Activated CD4-positive, alpha-beta T cell treated with anti-CD3 and anti-CD28 coated beads, Interleukin-2, amount 10 ng/mL, durations not matched to agents 7 days and 5 days (primary cell): ENCODE measurements at places on chromosomes 2 and 18.
A peak's percentile ranks its signal among the peaks of the same experiment; 100 is the strongest.

DNA sequence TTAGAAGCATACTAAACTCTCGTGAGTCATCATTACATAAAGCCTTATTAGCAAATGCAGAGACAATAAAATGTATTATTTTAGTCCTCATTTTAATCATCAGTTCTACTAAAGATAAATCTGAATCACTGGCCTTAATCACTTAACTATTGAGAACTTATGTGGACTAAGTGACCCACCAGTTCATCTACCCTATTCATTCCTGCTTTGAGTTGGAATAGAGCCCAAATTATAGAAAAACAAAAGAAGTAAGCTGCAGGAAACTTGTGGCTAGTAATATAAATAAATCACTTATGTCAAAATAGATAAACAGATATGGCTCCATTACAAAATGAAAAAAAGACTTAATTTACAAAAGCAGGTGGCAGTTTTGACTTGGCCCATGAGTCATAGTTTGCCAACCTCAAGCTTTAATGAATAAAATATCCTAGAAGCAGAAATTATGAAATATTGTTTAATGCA lies 851.8 kb upstream of the CRIM1 start:
- no peak for DNase-seq

DNA sequence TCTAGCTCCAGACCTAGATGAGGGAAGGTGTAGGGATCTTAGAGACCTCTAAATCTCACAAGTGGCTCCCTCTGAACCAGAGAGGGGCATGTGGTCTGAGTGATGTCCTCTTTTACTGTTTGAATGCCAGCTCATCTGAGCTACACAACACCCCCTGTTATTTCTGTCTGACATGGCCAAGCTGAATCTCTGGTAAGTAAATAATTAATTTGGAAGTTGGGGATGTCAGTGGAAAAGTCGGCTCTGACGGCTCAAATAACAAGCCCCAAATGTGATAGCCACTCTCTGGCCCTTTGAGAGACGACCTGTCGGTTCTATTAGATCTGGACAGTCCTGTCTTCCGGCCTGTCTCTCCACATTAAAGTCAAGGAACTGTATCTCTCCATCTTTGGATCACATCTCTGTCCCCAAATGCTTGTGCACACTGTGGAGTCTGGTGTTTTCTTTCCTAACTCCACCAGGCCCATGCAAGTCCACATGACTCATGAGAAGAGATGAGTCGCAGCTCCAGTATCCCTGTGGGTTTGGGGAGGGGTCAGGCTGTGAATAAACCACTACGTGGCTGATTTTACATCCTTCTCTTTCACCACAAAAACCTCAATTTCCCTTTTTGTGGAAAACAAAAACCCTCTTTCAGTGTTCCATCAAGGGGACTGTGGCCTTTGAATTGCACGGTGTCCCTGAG lies 52.5 kb downstream of the SETBP1 start:
- peak; percentile 25 for DNase-seq

DNA sequence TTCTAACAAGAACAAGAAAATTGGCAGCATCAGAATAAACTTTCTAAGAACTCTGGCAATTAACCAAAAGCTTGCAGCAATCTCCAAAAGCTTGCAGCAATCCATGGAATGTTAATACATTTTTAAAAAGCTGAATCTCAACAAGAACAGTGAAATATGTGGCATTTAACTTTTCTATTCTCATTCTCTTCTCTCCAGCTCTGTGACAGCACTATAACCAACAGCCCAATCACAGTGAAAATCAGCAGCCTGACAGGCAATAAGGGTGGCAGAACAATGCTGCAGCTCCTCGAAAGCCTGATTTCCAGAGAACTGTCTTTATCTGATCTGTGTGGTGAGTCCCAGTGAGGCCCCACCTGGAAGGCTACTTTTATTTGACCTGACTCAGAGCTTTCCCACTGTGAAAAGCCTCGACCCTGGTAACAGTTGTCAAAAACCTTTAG lies 60.0 kb downstream of the TMEM131 start:
- no peak for DNase-seq

DNA sequence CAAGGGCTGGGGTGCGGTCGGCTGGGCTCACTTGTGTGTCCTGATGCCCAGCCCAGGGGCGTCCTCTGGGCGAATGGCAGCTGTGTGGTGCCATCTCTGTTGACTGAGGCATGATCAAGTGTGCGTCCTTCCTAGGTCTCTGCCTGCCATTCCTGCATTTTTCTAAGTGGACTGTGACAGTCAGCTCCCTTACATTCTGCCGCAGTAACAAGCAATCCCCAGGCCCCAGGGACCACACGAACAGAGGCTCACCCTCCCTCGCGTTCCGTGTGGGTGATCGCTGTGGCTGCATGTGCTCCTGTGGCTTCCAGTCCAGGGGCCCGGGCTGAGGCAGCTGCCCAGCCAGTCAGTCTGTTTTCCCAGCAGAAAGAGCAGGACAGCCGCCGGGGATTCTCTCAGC lies 17.8 kb downstream of the D2HGDH start:
- no peak for DNase-seq

- no peak for DNase-seq
Observed at GRCh38 chr18:74268175-74268574, 23.6 kb downstream of the CYB5A start.

DNA sequence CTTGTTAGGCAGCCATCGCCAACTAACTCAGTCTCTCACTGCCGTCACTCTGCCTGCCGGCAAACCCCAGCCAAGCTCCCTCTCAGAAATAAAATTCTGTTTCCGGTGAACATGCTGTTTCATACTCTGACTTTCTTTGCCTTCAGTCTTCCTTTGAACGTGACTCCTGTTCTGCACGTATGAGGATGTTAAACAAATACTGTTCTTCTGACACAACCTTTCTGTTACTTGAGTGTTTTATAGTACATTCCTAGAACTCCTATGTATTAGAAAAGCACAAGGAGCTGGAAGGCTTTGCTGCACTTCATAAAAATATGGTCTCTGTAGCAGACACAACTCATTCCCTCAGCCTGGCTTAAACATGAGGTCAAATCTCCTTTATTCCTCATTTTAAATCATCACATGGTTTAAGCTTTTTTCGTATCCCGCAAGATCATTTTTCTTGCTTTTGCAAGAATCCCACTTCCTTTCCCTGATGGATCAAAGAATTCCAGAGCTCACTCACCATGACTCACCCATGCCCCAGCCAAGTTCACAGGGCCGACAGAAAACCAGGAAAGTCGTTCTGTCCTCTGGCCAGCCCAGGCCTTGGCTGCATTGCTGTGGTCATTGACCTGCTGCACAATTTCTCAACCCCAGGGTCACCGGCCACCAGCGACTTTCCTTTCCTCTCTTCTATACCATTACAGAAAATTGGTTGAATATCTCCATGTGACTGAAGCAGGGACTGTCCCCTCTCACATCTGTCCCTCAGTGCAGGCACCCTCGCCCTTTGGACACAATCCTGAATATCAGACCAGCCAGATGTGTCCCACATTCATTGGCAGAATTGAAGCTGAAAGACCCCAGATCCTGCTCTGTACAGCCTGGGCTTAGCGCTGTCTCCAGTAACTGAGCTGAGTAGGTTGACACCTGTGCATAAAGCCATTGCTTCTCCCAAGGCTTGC lies 183.1 kb upstream of the ARL4C start:
- no peak for DNase-seq

DNA sequence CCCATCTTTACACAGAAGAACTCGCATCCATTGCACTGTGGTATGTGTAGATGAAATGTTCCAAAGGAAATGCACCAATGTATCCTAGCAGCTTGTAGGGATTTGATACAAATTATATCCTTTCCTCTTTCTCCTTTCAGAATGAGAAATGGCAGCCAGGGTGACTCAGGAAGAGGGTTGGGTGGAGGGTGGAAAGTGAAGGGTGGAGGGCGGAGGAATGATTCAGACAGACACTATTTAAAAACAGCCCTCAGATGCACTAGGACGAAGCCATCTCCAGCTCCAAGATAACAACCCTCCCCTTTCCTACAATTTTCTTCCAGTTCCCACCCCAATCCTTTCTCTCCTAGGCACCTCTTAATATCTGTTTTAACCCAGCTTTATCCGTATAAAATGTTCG lies 96.2 kb upstream of the STK39 start:
- no peak for DNase-seq

- DNase-seq = no peak
Observed at GRCh38 chr2:237558961-237559641, 7.3 kb upstream of the PRLH start.

DNA sequence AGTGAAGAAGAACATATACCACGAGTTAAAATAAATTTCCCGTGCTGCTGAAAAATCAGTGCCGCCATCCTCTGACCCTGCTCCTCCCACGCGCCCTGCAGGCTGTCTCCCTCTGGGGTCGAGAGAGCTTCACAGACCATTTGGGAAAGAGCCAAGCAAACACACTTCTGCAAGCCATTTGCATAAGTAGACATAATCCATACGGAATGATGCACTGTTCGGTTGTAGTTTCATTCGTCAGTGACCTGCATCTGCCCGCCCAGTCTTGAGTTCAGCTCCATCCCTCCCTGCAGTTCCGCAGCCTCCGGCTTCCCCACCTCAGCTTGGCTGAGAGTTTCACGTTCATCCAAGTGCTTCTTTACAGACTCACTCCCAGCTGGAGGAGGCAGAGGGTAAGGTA lies 69.6 kb downstream of the TRAPPC12 start:
- no peak for DNase-seq

DNA sequence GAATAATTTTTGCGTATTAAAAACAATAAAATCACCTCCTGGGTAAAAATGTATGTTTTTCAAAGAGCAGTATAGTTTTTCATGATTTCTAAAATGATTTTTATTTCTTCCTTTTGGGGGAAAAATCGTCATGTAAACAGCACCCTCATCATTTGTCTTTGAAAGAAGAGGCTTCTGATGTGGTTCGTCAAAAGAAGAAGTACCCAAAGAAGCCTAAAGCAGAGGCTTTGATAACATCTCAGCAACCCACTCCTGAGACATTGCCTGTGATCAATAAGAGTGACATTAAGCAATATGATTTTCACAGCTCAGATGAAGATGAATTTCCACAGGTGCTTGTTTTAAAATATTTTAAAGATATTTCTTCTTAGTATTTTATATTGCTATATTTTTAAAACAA lies 110.2 kb upstream of the KIF5C start:
- DNase-seq = peak; percentile 17

DNA sequence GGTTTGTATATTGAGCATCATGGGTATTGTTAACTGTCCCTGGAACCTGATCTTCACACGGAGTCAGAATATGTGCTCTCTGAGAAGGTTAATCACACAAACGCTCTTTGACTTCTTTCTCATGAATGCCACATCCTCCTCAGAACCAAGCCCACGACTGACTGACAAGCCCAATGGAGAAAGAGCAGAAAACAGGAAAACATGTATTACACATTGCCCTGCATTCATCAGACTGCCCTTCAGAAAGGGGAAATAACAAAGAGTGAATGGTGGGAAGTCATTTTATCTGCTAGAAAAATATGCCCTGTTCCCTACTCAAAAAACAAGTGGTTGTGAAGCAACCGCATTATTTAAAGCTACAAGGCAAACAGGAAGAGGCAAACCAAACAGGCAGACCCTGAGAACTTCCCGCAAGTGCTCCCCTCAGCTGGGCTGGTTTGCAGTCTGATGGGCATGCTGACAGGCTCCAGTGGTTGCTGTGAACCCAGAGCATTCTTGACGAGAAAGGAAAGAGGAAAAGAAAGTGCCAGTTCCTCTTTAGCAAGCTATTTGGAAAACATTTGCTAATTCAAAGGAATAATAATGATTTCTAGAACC lies 172.9 kb upstream of the SETBP1 start:
- DNase-seq = peak; percentile 28

DNA sequence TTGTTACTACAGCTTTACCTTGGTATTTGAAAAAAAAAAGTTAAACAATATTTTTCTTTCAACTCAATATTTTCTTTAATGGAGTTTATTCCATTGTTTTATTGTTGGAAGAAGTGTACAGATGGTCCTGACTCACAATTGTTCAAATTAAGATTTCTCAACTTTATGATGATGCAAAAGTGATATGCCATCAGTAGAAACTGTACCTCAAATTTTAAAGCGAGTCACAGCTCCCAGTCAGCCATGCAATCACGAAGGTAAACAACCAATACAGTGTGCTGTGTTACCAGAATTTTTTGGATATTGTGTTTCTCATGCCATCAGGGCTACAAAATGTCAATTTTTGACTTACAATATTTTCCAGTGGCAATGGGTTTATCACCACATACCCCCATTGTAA lies 54.0 kb upstream of the COL5A2 start:
- DNase-seq = no peak

DNA sequence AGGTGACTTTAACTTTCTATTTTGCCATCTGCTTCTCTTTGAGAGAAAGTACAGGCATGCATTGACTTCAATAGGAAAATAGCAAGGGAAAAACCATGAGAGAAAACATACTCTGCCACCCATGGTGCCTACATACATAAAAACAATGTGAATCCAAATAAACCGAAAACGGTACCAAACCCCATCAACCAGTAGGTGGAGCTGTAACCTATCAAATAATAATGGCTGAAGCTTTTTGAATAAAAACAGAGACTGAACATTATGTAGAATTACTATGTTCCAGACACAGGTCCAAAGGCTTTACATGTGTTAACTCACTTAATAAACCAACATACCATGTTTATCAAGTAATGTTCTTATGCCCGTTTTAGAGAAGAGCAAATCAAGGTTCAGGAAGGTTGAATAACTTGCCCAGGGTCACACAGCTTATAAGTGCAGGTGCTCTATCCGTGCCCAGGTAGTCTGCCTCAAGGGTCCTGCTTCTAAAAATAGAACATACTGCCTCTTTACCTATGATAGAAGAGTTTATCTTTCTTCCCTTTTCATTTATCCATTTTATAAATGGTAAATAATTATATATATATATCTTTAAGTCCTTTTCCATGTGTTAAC lies 293.9 kb upstream of the SYT4 start:
- peak; percentile 26 for DNase-seq

GRCh38 chr2:136030406-136030805 lies 45.0 kb upstream of the DARS1 start:
- no peak for DNase-seq

- DNase-seq = no peak
Observed at GRCh38 chr2:38690499-38691420, 24.8 kb downstream of the GALM start.

DNA sequence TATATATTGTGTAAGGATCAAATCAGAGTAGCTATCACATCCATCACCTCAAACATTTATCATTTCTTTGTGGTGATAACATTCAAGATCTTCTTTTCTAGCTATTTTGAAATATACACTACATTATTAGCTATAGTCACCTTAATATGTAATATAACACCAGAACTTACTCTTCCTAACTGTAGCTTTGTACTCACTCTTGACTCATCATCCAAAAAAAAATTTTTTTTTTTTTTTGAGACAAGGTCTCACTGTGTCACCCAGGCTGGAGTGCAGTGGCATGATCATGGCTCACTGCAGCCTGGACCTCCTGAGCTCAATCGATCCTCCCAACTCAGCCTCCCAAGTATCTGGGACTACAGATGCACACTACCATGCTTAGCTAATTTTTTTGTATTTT lies 153.3 kb downstream of the EML6 start:
- DNase-seq = no peak

DNA sequence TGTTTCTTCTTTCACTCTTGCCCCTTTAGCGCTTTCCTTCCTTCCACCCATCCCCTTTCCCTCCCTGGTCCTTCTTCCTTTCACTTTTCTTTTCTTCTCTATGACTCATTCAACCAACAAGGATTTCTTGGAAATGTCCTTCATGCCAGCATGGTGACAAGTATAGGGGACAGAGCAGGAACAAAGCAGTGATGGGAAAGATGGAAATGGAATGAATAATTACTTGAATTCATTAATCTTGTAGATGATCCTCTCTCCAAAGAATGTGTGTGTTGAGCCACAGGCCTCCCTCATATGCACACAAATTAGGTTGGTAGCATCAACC lies 1.5 kb downstream of the VAMP5 start:
- no peak for DNase-seq
